GM23248 (cell line): ENCODE measurements at places on chromosomes 1 and 21. TPM values are rescaled to one million over a fixed set of nuclear protein-coding genes. Genes with fewer than 3 reads are reported as not detected.
A peak's percentile ranks its signal among the peaks of the same experiment; 100 is the strongest.

GRCh38 chr1:64282351-64282750, 78.9 kb downstream of the UBE2U start:
- no peak for DNase-seq

DNA sequence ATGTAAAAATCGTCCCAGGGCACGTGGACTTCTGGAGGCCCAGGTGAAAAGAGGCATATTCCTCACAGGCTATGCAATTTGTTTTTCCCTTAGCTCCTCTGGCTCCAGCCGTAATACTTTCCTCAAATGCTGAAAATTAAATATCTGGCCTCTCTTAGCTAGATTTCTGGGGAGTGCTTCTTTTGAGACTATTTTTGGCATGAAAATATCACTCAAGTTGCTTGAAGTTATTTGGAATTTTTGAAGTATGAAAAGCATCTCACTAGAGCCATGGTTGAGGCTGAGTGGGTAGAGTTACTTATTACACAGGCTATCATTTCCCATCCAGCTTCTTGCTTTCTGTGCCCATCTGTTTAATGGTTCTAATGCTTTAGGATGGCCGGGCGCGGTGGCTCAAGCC, 59.7 kb downstream of the MYOM3 start:
- DNase-seq, result no peak

GRCh38 chr1:178694923-178695525, 30.0 kb upstream of the RALGPS2 start:
- no peak for DNase-seq

GRCh38 chr1:43947061-43947873, 517 bp downstream of the IPO13 start:
- DNase-seq, result no peak

GRCh38 chr1:202186327-202186726, 7.3 kb upstream of the LGR6 start:
- DNase-seq, result no peak

GRCh38 chr1:163071405-163072255, 2.5 kb downstream of the RGS4 start:
- peak; percentile 93 for DNase-seq

GRCh38 chr1:54701996-54702395, 13.7 kb upstream of the TTC4 start:
- DNase-seq, result no peak

DNA sequence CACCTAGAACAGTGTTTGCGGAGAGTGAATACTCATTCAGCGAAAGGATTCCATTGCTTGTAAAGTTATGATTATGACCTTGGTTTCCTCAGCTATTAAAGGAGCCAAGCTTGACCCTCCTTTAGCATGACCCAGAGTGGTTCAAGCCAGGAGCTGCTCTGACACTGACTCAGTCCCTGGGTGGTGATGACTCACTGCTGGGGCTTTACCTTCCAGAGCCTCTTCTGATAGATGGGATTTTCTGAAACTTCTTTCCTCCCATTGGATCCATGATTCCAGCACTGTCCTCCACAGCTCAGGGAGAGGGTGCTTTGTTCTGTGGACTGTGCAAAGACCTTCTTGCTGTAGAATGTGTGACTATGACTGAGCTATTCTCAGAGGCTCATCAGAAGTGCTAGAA, 77.4 kb downstream of the S1PR1 start:
- peak; percentile 69 for DNase-seq

DNA sequence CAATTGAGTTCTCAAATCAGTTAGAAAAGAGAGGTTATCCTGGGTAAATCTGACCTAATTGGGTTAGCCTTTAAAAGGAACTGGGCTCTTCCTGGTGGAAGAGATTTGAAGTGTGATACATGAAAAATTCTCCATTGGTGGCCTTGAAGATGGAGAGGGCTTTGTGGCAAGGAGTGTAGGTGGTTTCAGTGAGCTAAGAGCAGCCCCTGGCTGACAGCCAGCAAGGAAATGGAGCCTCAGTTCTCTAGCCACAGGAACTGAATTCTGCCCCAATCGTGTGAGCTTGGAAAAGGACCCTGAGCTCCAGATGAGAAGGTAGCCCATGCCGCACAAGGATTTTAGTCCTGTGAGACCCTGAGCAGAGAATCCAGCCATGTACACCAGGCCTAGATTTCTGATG, 12.7 kb upstream of the HYI start:
- DNase-seq, result no peak

- no peak for DNase-seq
Observed at GRCh38 chr1:32345289-32345827, 9.3 kb upstream of the MARCKSL1 start.

DNA sequence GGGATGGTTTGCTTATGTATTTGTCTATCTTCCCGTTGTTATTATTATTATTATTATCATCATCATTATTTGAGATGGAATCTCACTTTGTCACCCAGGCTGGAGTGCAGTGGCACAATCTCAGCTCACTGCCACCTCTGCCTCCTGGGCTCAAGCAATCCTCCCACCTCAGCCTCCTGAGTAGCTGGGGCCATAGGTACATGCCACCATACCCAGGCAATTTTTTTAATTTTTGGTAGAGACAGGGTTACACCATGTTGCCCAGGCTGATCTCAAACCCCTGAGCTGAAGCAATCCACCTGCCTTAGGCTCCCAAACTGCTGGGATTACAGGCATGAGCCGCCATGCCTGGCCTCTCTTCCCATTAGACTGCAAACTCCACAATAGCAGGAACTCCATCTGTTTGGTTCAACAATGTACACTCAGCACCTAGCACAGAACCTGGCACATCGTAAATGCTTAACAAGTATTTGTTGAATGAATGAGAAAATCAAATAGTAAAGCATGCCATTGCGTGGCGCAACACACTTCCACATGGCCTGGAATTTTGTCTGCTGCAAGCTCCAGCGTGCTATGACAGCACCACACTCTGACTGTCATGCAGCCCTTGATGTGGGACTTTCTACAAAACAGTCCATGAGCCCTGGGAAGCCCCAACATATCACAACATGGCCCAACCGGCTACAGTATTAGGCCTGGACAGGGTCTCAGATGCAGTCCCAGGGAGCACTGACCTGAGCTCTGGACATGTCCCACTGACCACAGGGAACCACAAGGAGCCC, 3.8 kb upstream of the TINAGL1 start:
- peak; percentile 72 for DNase-seq

GRCh38 chr1:30856260-30856790, 52.2 kb downstream of the SDC3 start:
- peak; percentile 63 for DNase-seq

DNA sequence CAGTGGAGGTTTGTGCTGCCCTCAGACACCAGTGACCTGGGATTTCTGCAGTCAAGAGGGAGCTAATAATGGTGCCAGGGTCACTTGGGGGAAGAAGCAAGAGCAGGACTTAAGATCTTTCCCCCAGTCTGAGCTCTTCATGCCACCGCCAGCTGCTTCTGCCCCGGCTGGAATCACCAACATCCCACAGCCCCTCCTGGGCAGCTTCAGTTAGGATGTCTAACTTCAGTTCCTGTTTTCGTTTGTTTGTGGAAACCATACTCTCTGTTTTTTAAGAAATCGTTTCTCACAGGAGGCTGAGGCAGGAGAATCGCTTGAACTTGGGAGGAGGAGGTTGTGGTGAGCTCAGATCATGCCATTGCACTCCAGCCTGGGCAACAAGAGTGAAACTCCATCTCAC, 25.6 kb upstream of the PRDM2 start:
- no peak for DNase-seq

GRCh38 chr1:168136709-168137514, at the start of gene GPR161:
Gene GPR161, minus strand, starts transcription at chr1:168136930. Its CDS starts 32,080 bp downstream, at chr1:168104850.
- peak; percentile 73 for DNase-seq

- no peak for DNase-seq
Observed at GRCh38 chr1:37051346-37051745, 17.0 kb upstream of the GRIK3 start.

GRCh38 chr1:86155051-86155806, 1.3 kb downstream of the COL24A1 start:
- peak; percentile 59 for DNase-seq

DNA sequence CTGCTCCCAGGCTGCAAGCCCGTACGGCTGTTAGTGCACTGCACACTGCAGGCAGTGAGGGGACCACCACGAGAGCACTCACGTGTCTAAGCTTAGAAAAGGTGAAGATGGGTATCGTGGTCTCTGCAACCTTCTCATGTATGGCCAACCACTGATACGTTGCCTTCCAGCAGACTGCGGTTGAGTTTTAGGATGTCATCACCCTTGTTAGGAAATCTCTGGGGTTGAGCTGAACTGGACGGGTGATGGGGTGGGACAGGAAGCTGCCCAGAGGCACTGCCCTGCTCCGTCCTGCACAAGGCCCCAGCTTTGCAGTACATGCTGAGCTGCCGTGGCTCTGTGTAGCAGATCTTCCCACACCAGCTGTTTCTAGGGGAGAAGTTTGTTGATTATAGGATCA, 43.3 kb downstream of the FAAP20 start:
- DNase-seq, result no peak

DNA sequence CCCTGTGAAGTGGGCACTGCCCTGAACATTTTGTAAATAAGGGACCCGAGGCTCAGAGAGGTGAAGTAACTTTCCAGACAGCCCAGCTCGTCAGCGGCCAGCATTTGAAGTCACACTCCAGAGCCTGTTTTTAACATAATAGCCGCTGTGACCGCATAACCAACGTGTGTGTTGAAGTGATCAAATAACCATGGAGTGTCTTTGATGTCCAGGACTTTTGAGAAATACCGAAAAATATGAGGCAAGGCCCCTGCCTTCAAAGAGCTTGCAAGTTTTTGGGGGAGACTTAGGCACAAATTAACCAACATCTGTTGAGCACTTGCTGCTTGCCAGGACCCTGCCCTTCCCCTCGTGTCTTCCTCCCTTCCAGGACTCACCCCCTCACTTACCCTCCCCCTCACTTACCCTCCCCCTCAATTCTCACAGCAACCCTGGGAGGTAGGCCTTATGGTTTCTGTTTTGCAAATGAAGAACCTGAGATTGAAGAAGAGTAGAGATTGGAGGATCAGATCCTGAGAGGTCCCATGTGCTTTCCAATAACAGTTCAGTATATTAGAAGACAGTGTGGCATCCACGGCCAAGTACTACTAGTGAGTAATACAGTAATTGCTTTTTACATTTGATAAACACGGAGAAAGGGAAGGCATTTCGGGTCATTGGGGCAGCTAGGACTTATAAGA, 1.3 kb upstream of the SLC16A1 start:
- DNase-seq, result peak; percentile 94

GRCh38 chr1:181187337-181188126, 99.0 kb downstream of the IER5 start:
- no peak for DNase-seq

GRCh38 chr1:234980645-234981396, 147.8 kb downstream of the TOMM20 start:
- DNase-seq, result peak; percentile 98

GRCh38 chr21:43211072-43211759, 42.4 kb downstream of the CRYAA start:
- peak; percentile 20 for DNase-seq

GRCh38 chr1:172719694-172720138, 60.8 kb downstream of the FASLG start:
- peak; percentile 58 for DNase-seq

DNA sequence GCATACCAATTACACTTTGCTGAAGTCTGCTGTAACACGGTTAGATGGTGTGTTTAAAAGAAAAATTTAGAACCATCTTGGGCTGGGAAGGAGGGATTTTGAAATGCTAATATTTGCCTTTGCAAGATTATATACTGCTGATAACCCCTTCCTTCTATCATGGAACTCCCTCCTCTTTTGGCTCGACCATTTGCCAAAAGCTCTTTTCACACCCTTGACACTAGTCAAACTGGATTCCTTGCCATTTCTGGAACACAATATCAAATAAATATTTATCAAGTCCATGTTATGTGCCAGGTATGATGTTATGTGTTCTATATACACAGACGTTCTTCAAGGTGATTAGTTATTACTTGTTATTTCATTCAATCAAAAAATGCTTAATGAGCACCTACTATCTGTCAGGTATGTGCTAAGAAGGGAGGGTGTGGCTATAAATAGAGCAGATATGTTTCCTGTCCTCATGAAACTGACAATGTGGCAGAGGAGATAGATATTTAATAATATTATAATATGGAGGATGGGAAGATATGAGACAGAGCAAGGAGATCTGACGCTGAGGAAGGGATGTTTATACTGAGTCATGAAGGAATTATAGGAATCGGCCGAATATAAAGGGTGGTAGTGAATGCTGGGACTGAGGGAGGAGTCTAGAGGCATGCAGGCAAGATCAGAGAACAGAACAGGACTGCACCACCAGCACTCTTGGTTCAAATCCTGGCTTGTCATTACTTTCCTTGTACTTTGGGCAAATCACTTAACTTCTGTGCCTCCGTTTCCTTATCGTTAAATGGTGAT, 16.1 kb upstream of the XPR1 start:
- DNase-seq, result no peak

GRCh38 chr1:171793636-171794035, 12.2 kb downstream of the METTL13 start:
- DNase-seq, result peak; percentile 51

DNA sequence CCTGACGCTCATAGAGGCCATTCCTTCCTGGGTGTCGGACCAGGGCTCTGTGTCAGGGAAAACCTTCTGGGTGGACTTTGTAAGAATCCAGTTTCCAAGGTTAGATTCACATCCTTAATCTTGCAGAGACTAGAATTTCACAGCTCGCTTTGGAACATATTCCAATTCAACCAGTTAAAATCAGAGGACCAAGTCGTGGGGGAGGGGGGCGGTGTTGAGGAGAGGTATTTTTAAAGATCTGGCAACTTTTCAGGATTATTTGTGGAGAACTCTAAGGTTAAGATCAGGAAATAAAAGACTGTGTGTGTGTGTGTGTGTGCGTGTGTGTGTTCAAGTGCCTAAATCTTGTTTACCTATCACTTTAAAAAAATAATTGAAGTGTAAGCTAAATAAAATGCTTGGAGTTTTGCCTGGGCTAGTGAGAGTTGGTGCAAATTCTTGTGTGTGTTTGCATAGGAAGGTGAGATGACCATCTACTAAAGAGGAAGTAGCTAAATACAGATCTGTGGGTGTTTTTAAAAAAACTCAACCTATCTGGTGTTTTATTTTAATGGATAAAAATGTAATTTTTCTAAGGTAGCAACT, 21.8 kb downstream of the TENT5C start:
- no peak for DNase-seq

GRCh38 chr1:236142253-236143103, at the start of gene GPR137B:
Gene GPR137B, plus strand, starts transcription at chr1:236142539. Its CDS starts 84 bp downstream, at chr1:236142623.
- peak; percentile 82 for DNase-seq

DNA sequence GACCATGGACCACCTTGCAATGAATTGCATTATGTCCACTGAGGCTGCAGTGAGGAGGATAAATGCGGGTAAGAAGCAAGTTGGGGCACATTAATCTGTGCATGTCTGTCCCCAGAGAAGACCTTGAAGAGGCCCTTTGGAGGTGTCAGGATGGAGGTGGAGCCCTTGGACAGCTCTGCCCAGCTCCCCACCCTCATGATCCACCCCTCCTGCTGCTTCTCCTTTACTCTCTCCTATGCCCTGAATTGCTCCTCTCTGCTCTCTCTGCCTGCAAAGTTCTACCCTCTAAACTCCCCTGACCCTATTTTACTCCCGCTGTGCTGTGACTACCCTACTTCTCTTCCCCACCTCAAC, 292.4 kb upstream of the USP24 start:
- DNase-seq, result no peak

The NTMT2 gene
- polyA plus RNA-seq, result not detected in 2 replicates

The KRTAP25-1 gene
- not detected in 2 replicates for polyA plus RNA-seq

The ZYG11A gene
- 0.04 TPM in 1 of 2 replicates, not detected in the other for polyA plus RNA-seq

The LHX8 gene
- polyA plus RNA-seq, result not detected in 2 replicates

The TMOD4 gene
- polyA plus RNA-seq, result 0.24 TPM in 1 of 2 replicates, not detected in the other

The CFAP141 gene
- polyA plus RNA-seq, result not detected in 2 replicates

The MYOG gene
- not detected in 2 replicates for polyA plus RNA-seq

The CDKN2C gene
- 11.7 and 12.6 TPM in 2 replicates for polyA plus RNA-seq

The RYR2 gene
- not detected in 2 replicates for polyA plus RNA-seq

The BRINP3 gene
- not detected in 2 replicates for polyA plus RNA-seq

The CD52 gene
- polyA plus RNA-seq, result not detected in 2 replicates

The TCP10L gene
- polyA plus RNA-seq, result not detected in 2 replicates

The LRRC53 gene
- not detected in 2 replicates for polyA plus RNA-seq

The GSTM5 gene
- polyA plus RNA-seq, result 2.5 and 3.8 TPM in 2 replicates

The SLC44A3 gene
- 2.0 and 2.1 TPM in 2 replicates for polyA plus RNA-seq
